Thyroid gland (tissue), 4 donors: ENCODE measurements at places on chromosomes 7 and 10.

- no peak for DNase-seq
Measured at GRCh38 chr10:78798976-78799730, 269.6 kb upstream of the ZMIZ1 start.

- no peak for DNase-seq
Measured at GRCh38 chr7:30169579-30169978, 34.8 kb downstream of the MTURN start.

- DNase-seq = no peak
Measured at GRCh38 chr7:112946350-112946749, 140.3 kb downstream of the GPR85 start.

GRCh38 chr7:25134358-25135010, 9.4 kb upstream of the CYCS start:
- DNase-seq = no peak

DNA sequence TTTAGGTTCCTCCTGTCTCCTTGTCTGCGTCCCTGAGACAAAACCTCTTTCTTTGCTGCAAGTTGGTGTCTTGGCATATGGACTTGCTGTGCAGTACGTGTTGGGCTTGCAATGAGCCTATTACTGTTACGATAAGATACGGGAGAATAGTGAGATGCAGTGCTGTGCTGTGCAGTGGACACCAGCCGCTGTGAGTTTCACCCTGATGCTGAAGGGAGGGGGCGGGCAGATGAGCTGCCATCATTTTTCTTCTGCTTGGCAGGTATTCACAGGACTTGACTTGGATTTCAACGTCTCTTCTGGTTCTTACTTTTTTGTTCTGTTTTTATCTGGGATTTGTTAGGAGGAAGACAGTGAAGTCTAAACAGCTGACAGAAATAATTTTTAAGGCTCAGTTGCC, 257.1 kb upstream of the PITRM1 start:
- DNase-seq = no peak

DNA sequence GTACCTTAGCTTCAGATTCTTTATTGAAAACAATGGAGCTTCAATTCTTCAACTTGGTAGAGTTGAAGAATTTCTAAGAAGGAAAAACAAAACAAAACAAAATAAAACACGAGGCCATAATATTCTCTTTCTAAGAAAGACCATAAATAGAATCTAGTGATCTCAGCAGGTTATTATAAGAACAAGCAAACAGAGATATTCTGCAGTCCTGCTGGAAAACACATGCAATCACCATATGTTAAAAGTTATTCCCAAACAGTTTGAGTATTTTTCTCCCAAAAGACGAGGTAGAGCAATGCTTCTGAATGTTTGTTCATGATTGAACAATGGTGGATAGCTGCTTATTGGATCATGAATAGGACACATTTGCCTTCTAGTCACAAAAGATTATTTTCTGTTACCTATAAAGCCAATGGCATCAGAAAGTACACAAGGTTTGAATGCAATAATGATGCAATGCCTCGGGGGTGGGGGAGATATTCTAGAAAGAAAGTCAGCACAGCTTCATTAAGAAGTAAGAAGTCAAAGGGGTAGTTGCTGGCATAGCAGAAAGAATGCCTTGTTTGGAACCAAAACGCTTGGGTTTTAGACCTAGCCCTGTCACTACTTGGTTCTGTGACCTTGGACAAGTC, 59.3 kb downstream of the CREB3L2 start:
- DNase-seq = no peak
